ENCODE measurements at places on chromosomes 7 and 10. TPM values are rescaled to one million over a fixed set of nuclear protein-coding genes. Genes with fewer than 3 reads are reported as not detected.

- DNase-seq, result peak; percentile 16
Observed at GRCh38 chr7:41817386-41817785, 114.5 kb upstream of the INHBA start.

Gene FAM241B
- 11.8 TPM for total RNA-seq

Gene ITPRID1
- not detected for total RNA-seq

Gene MBLAC1
- total RNA-seq, result 3.4 TPM

Gene GPRIN2
- total RNA-seq, result not detected

GRCh38 chr10:29127037-29127700, 161.7 kb upstream of the LYZL1 start:
- no peak for DNase-seq

DNA sequence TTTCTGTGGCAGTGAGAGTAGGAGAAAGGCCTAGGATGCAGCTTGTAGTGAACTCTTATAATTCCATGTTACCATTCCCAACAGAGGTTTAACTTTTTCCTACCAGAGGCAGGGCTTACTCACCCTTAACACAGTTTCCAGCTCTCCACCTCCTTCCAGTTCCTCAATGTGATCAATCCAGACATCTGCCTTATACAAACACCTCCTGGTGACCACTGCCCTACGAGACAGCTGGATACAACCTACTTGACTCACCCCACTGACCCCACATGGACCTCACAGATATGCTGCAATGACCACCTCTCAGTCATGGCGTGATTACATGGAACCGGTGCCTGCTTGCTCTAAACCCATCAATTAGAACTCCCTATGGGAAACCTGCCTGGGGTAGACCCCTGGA, 326.5 kb downstream of the TNS3 start:
- DNase-seq, result no peak

GRCh38 chr7:11207565-11207964, 233.9 kb downstream of the PHF14 start:
- DNase-seq, result no peak

- no peak for DNase-seq
Observed at GRCh38 chr7:34162027-34162565, 256.8 kb downstream of the BMPER start.

- DNase-seq, result no peak
Observed at GRCh38 chr10:108445746-108446145, 1281.2 kb upstream of the SORCS1 start.

DNA sequence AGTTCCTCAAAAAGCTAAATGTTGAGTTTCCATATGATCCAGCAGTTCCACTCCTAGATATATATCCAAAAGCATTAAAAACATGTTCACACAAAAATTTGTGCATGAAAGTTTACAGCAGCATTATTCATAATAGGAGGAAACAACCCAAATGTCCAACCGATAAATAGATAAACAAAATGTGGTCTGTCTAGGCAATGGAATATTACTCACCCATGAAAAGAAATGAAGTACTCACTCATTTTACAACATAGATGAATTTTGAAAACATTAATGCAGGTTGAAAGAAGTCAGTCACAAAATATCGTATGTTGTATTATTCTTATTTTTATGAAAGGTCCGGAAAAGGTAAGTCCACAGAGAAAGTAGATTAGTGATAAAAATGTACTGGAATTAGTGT, 34.0 kb downstream of the BMPR1A start:
- DNase-seq, result no peak

- peak; percentile 72 for DNase-seq
Observed at GRCh38 chr10:62655337-62655994, 149.1 kb upstream of the ADO start.

DNA sequence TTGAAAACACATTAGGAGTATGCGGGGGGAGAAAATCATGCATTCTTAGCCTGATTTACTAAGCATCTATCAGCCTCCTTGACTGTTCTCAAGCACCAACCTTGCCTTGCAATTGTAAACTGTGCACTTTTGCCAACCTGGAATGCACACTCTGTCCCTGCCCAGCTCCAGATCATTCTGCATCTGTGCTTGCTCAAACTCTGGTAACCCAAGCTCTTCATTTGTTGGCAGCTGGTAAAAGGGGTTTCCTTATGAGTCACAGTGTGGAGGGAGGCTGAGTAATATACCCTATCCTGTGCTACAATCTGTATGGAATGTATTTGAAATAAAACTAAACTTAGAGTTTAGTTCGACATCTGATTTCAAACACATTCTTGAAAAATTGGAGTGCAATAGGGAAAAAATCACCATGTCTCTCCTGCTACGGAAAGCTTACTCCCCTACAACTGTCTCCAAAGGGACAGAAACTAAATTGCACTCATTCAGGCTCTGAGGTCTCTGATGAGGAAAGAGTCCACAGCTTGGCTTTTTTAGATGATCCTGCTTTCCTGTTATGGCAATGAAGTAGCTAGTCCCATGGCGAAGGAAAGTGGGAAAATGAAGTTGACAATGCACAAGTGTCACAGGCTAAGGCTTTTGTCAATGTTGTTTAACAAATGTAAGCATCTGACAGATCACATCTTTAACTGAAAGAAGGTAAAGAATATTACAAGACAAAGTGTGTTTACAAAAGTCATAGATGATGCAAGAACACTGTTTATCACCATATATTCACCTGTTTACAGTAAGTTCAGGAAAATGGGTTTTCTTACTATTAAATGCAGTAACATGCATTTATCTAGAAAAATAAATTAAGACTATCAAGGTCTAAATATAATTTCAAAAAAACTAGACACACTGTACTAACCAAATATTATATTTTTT, 61.9 kb downstream of the TES start:
- no peak for DNase-seq

- DNase-seq, result no peak
Observed at GRCh38 chr7:44961844-44962482, 16.9 kb downstream of the MYO1G start.

Gene ADIRF
- total RNA-seq, result not detected

DNA sequence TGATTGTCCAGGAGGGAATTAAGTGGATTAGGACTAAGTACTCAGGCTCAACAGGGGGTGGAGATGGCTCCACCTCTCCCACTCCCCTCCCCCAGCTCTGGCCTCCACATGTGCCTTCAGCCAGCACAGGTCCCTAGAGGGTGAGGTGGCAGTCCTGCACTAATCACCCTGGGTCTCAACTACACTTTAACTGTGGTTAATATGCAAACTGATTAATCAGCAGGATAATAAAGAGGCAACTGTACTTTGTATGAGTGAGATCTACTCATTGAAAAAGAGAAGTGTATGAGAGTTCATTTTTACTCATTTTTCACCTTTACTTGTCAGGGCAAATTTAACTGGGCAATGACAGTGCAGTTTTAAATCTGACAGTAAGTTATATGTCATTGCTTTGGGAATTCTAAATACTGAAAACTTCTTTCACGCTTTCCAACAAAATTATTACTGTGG, 223.8 kb upstream of the CCDC6 start:
- no peak for DNase-seq

Gene LIPF
- total RNA-seq, result not detected

All from activated CD4-positive, alpha-beta memory T cell treated with anti-CD3 and anti-CD28 coated beads for 36 hours (primary cell).